ENCODE measurements at places on chromosomes 7 and 10.

DNA sequence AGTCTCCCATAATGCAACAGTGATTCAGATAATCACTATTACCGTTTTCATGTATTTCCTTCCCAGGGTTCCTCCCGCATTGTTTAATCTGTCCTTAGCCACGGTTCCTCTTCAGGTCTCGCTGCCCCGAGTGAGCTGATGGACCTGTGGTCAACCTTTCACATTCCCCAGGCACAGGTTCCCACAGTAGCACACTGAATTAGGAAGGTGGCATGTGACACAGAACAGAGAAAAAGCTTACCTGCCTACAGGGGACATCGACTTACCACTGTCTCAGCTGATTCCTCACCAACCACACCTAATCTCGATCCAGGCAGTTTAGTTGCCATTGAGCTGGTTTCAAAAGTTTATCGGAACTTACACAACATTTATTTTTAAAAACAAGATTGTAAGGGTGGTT is 72.2 kb downstream of the MTURN start:
- no peak for DNase-seq

- no peak for DNase-seq
Measured at GRCh38 chr10:82378146-82378545, 503.2 kb downstream of the NRG3 start.

DNA sequence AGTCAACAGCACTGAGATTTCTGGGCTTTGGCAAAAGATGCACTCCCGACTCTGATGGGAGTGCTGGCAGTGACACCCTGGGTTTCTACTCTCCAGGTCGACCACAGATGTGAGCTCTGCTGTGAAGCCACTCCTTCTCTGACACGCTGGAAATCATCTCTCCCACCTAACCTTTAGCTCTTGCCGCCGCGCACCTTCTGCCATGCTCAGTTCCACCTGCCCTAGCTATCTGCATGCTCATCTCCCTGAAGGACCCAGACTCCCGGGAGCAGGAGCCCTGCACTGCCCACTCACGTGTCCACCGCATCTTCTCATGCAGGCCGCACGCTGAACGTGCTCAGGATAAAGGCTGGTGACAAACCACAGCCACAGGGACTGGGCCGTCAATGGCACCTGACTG is 174.8 kb downstream of the TNS3 start:
- DNase-seq: no peak

DNA sequence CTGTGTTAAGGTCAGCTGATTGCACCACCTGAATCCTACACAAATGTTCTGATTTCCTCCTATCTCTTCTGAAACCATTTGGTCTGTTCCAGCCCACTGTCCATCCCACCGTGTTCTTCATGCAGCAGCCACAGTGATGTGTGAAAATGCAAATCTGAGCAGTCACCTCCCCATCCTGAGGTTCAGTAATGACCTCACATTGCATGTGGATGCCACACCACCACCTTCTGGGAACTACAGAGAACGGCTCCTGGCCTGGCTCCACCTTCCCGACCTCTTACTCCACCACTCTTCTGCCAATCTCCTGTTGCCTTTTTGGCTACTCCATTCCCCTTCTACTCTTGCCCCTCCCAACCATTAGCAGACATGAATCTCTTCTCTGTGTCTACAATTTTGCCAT is 244.4 kb downstream of the TNS3 start:
- peak; percentile 42 for DNase-seq

DNA sequence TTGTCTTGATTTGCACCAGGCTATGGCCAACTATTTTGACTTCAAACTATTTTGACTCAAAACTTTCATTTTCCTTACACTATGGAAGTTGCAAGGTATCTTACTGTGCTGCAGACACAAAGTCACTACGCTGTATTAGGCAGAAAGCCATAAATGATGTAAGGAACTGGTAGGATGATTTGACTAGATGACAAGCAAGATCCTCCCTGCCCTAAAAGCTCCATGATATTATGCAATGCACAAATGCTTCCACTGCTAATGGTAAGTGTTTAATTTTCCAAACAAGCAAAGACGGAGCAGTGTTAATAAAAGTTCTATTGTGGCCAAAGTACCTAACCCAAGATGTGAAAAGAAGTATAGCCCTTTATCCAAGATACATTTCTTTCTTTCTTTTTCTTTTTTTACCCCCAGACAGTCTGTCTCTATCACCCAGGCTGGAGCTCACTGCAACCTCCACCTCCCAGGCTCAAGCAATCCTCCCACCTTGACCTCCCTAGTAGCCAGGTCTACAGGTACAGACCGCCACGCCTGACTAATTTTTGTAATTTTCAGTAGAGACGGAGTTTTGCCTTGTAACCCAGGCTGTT is 98.2 kb downstream of the ANK3 start:
- DNase-seq: no peak

DNA sequence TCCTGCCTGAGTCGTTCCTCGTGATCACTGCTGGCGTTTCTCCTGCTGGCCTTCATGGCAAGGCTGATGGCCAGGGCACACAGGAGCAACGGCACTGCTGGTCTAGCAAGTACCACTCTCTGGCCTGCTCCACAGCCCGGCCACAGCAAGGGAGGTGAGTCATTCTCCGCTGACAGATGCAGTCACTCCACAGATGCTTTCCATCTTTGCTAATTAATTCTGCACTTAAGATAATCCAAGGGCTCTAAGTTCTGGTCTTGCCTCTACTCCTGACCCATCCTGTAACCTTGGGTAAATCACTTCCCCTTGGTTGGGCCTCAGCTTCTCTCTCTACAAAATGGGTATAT is 244.4 kb downstream of the RPS24 start:
- DNase-seq: no peak

DNA sequence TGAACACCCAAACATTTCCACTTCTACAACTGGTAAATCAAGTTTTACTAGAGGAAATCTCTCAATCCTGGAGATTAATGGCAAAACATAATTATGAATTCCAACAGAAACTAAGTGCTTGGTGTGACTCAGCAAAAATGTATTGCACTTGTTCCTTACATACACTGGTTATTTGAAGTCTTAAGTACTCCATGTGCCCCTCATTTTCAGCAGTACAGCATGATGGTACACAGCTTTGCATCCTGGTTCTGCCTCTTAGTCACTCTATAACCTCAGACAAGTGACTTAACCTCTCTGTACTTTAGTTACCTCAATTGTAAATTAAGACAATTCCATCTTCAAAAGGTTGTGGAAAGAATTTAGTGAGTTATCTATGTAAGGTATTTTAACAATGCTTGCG is 12.9 kb downstream of the SLC16A12 start:
- DNase-seq: no peak

GRCh38 chr10:31484431-31485135 is 165.6 kb downstream of the ZEB1 start:
- no peak for DNase-seq

DNA sequence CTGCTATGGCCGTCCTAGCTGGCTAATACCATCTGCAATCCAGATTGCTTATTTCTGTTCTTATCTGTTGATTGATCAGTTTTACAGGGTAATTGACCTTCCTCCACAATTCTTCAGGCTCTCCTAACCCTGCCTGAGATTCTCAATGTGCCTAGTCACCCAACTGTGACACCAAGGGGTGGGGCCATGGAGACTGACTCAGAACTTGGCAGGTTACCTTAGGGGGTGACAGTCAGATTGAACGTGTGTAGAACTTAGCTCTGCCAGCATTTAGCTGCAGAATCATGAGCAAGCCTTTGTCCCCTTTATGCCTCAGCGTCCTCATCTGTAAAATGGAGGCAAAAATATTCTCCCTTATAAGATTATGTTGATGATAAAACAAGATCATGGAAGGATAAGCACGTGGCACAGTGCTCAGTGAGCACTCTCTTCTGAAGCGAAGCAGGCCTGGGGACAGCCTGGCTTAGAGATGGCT is 19.1 kb upstream of the LEP start:
- DNase-seq: peak; percentile 50

GRCh38 chr10:129770286-129770685 is 193.8 kb downstream of the EBF3 start:
- DNase-seq: no peak

DNA sequence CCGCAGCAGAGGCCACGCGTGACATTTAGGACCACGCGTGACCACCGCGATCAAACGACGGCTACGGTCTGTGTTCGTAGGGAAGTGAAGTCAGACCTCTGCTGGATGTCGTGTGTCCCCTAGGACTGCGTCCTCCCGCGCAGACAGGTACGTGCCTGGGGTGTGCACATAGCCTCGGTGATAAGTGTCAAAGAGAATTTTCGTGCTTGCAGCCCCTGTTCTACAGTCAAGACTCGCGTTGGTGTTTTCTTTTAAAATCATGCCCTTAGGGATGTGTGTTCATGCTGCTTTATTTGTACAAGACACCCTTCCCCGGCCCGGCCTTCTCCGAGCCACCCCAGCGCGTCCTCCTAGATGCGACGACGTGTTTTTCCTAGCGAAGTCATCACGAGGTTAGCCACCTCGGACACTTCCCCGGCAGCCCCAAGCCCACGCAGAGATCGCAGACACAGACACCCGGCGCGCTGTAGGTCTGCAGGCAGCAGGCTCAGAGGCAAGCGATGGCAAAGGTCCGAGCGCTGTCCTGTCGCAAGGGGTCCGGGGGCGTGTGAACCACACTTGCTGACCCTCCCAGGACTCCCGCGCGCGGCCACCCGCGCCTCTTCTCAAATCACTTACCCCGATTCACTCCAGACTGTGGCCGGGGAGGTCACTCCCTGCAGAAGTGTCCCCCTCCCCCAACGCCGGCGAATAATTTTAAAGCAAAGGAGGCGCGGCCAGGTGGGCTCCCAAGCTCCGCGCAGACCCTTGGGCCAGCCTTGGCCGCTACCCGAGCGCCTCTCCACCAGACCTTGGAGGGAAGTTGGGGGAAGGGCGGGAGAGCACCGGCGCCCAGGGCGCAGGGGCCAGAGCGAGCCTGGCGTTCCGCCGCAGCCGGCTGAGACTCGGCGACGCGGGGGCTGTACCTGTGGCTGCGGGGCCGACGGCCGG is 552 bp downstream of the MKX start:
- no peak for DNase-seq

- no peak for DNase-seq
Measured at GRCh38 chr10:60951272-60951724, 7.3 kb upstream of the RHOBTB1 start.

- no peak for DNase-seq
Measured at GRCh38 chr10:82737549-82737948, 862.6 kb downstream of the NRG3 start.

- peak; percentile 61 for DNase-seq
Measured at GRCh38 chr7:44565795-44566559, 7.7 kb downstream of the DDX56 start.

GRCh38 chr7:115009139-115009538 is 87.2 kb downstream of the MDFIC start:
- DNase-seq: no peak

DNA sequence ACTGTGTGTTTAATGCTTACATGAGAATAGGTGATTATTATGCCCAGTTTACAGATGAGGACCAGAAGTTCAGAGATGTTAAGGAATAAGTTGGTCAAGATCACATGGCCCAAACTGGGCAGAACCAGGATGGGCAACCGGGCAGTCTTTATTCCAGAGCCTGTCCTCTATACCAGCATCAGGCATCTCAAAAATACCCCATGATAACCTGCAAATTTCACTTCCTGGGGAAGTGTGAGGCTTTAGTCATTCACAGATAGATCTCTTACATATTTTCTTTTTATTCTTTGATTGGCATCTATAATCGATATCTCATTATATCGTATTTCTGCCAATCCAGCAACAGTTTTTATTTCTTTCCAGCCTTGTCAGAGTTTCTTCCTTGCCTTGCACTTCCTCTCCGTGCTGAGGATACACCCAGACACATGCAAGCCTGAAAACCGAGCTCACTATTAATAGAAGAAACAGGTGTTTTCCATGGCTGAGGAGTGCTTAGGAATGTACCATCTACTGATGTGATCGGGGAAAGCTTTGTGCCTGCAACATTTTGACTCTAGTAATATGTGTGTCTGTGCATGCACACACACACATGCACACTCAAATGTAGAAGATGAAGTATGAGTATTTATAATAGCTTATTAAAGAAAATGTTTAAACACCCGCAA is 82.4 kb downstream of the CREM start:
- no peak for DNase-seq

DNA sequence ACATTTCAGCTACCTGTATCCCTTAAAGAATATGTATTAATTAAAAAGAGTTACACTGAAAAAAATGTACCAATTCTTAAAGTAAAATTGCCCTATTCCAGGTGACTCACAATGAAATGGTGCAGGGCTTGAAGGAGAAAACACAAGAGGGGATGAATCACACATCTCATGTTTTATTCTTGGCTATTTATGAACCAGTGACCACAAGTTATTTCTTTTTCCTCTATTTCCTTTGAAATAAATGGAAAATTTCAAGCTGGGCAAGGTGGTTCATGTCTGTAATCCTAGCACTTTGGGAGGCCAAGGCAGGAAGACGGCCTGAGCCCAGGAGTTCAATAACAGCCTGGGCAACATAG is 106.8 kb downstream of the UBE2H start:
- DNase-seq: no peak

DNA sequence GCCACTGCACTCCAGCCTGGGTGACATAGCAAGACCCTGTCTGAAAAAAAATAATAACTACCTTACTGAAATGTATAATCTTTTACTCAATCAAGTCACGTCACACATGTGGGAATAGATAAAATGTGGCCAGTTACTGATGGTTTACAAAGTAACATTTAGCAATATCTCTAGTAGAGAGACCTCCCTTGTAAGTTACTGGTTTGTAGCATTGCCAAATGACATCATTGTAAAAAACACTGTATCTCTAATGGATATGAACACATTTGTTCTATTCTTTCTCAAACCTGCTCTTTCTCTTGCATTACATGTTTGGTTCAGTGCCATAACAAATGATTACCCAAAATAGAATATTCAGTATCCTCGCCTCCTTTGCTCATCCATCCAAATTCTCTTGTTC is 18.8 kb downstream of the TET1 start:
- DNase-seq: no peak
